Nucleus accumbens (tissue), 56 donors: ENCODE measurements at places on chromosomes 1 and 21.

DNA sequence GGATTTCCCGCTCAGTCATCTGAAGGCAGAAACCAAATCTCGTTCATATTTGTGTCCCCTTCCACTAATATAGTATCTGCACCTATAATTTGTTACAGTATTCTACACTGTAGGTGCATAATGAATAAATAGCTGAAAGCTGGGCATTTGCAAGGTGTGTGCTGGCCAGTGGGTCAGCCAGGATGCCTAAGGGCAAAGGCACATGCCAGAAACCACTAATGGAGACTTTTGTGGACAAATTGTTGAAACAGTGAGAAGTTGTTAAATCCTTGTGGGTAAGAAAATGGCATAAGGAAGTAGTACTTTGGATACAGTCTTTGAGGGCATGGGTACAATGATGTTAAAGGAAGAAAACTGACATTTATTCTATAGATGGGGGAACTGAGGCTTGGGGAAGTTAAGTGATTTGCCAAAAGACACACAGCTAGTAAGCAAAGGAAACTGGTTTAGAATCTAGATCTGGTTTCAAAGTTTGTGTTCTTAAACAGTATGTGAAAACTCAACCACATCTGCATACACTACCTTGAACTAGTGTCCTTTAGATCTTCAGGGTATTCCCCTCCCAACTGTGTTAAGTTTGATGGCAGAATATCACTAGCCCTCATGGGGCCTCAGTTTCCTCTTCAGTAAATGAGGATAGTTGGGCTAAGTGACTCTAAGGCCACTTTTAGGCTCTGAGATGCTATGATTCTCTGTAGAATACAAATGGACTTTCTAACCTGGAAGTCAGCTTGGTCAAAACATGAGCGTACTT is 26.5 kb upstream of the LRRC8C start:
- no peak for DNase-seq

- peak; percentile 55 for DNase-seq
Measured at GRCh38 chr21:16533692-16534407, 804.1 kb downstream of the USP25 start.

DNA sequence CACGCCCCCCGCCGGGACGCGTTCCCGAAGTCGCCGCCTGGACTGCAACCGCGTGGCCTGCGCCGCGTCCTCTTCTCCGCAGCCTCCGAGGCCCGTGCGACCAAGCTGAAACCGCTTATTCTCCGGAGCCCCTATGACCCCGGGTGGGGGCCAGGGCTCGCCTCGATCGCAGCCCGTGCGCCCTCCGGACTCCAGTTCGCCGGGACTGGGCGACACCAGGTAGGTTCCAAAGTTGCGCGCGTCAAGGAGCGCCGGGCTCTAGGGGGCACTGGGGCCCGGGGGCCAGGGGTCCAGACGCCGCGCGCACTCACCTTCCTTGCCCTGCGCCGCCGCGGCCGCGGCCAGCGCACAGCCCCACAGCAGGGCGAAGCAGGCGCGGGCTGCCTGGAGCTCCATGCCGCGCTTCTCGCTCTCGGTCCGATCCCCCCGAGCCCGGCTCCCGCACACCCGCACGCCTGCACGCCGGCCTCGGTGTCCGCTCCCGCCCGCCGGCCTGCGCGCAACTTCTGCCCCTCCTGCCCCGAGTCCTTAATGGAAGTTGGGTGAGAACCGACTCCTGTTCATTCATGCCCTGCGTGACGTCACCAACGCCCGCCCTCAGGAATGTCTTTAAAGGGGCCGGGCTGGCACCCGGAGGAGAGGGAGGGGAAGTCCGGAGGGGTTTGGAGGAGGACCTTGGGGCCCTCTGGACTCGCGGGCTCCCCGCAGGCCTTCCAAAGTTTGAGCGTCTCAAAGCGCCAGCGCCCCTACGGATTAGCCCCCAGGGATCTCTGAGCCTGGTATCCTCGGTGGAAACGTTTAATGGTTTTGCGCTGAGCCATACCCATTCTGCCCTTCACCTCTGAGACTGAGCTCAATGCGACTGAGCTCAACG is at the start of gene EPHA2:
Gene EPHA2, minus strand, starts transcription at position 533 of the 874 bp plus-strand sequence. Its CDS starts 137 bp downstream, at position 396.
- DNase-seq = peak; percentile 17

DNA sequence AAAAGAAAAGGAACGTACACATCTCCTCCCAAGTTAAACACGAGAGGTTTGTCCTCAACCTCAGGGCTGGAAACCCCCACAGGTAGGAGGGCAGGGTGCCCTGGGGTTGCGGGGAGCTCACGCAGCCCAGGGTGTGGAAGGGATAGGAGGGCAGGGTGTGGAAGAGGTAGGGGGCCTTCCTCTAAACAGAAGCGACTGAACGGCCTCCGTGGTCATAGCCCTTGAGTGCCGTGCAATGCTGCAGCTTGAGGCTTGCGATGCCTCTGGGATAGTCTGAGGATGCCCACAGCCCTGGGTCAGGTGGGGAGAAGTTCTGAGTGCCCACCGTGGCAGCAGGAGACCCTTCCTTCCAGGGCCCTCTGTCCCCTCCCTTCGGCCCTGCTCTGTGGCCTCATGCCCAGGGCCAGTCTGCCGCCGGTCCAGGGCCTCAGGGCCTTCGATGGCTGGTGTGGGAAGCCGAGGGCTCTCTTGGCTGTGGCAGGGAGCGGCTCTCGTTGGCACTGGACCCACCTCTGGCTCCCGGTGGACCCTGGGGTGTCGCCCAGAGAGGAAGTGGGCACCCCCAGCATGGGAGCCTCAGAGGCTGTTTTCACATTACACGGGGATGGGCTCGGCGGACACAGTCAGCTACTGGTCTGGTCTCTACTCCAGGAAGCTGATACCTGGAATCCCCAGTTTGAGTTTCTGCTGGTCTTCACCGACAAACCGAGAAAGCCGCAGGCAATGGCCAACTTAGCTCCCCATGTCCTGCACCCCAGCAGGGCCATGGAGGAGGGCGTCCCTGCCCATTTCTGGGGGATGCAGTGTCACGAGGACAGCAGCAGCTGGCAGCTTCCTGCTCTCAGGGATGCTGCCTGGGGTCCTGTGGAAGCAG is 6.4 kb upstream of the CDK11B start:
- no peak for DNase-seq

GRCh38 chr1:182446033-182446669 is 3.8 kb upstream of the RGSL1 start:
- DNase-seq = no peak

GRCh38 chr21:31592963-31593560 is 66.4 kb upstream of the SOD1 start:
- no peak for DNase-seq

- no peak for DNase-seq
Measured at GRCh38 chr1:80054129-80054528, 1047.6 kb upstream of the ADGRL4 start.

DNA sequence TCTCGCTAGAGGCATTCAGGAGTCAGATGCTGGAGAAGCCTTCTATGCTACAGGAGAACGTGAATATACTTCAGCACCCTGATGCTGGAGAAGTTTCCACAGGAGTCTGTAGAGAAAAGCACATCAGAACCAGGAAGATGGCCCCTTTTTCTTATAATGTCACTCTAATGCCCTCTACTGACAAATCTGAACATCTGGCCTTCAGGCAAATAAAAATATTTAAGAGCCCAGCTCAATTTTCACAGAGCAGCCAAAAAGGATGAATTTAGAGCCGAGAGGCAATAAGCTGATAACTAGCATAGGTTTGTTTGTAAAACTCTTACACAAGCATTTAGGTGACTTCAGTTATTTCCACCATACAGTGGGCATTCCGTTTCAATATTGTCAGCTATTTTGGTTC is 3.8 kb upstream of the RRP15 start:
- no peak for DNase-seq

DNA sequence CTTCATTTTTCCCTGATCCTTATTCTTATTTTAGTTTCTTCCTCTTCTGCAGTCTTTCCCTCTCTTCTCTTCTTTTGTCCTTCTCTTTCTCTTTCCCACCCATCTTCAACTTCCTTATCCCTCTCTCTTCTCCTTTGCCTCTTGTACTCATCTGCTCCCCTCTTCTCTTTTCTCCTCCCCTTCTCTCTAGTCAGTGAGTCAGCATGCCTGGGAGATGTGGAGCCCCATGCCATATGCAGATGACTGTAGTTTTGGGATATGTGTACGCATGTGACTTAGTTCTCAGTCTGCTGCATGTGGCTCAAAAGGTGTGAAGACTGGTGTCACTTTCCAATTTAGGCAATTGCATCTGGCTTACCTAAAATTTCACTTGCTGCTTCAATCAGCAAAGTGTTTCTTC is 10.4 kb downstream of the DNAJC6 start:
- DNase-seq = no peak

GRCh38 chr1:235841938-235842545 is 24.7 kb downstream of the LYST start:
- no peak for DNase-seq

DNA sequence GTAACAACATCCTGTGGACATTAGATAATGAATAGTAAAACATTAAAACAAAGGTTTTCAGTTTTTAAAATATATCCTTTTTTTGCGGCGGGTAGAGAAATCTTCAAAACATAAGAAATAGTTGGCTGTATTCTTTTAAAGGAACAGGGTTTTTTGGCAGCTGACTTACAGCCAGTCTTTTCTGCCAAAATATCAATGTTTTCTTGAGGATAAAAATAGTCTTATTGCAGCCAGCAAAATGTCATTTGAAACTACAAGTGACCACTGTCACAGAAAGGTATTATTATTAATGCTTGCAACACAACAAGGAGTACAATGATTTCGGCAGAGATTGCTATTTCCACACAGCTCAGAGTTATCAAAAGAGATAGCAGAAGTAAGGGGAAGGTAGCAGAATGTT is 21.4 kb downstream of the OLFM3 start:
- DNase-seq = no peak

GRCh38 chr1:5819391-5820025 is 172.7 kb downstream of the NPHP4 start:
- DNase-seq = no peak

- no peak for DNase-seq
Measured at GRCh38 chr1:24169286-24169685, 17.8 kb downstream of the IFNLR1 start.

DNA sequence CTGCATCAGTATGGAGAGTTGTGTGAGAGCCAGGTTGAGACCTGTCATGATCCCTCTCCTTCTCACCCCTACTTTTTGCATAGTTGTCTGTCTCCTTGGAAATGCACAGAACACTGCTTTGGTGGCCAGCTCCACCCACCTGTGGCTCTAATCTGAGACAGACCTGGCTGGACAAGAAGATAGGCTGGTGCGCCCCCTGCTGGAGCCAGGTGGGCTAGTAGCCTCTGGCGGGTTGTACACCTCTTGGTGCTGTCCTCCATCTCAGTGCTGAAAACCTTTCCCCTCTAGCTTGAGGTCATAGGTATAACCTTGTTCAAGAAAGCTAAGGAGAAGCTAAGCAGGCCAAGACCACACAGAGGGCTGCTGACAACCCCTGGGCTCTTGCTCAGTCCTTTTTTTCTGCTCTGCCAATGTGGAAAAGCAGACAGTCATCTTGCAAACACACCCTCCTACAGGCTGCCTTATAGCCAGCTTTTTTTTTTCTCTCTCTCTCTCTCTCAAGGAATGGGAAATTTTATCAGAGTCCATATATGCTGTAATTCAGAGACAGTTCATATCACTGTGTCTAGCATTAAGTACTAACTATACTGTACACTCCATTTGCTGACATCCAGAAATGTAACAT is 58.8 kb upstream of the SPATA6 start:
- peak; percentile 57 for DNase-seq

DNA sequence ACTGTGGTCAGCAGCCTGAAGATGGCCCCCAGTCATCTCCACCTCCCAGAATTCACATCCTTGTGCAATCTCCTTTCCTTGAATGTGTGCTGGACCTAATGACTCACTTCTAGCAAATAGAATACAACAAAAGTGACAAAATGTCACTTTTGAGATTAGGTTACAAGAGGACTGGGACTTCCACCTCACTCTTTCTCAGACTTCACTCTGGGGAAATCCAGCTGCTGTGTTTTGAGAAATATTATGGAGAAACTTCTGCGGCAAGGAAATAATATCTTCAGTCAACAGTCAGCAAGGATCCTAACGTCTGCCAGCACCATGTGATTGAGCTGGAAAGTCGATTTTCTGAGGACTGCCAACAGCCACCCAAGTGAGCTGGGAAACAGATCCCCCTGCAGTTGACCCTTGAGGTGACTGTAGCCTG is 70.5 kb upstream of the GADD45A start:
- DNase-seq = no peak

- DNase-seq = no peak
Measured at GRCh38 chr1:208239473-208240381, 4.5 kb downstream of the PLXNA2 start.

- no peak for DNase-seq
Measured at GRCh38 chr1:118944133-118944532, 44.0 kb downstream of the TBX15 start.

DNA sequence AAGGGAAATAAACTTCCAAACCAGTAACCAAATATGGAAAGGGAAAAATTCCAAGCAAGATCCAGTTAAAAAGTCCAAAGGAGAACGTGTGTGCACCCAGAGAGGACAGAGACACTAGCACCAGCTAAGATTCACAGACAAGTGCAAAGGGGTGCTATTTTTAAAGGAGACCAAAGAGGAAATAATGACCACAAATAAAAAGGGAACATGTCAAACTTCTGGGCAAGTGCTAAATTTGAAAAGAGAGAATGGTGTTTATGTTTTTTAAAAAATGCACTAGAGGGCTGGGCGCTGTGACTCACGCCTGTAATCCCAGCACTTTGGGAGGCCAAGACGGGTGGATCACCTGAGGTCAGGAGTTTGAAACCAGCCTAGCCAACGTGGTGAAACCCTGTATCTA is 8.6 kb downstream of the JAM2 start:
- DNase-seq = no peak

DNA sequence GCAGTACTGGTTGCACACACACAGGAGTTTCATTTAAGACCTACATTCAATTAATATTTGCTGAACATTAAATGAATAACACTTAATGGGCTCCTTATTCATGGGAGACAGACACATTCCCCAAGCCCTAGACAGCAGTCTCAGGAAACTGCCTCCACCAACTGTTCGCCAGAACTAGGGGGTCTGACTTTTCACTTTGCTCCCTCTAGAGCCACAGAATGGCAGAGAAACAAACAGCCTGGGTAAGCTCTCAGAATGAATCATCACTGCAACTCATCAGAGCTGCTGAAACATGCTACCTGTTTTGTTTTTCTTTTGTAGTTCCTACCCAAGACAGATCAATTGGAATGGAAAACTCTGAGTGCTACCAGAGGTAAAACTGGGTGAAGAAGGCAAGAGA is 31.7 kb downstream of the ELK4 start:
- DNase-seq = no peak

DNA sequence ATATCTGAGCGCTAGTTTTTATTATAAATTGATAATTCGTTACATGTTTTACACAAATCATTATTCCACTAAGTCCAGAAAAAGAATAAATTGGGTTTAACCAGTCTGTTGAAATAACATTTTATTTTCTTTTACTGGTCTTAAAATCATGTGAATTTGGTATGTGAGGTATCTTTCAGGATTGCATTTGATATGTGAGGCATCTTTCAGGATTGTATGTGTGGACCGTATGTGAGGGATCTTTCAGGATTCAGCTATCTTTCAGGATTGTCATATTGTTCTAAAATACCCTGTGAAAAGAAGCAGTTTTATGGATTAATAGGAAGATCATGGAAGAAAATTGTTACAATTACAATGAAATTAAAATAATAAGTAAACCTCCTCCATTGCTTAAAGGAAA is 42.9 kb downstream of the USP25 start:
- no peak for DNase-seq

- no peak for DNase-seq
Measured at GRCh38 chr1:201190005-201190404, 619 bp upstream of the IGFN1 start.
